Neural crest cell (in vitro differentiated cells): ENCODE measurements at places on chromosomes 11 and 22. TPM values are rescaled to one million over a fixed set of nuclear protein-coding genes. Genes with fewer than 3 reads are reported as not detected.

Gene USP2
- total RNA-seq: 3.4 and 3.7 TPM in 2 replicates

Gene PAX6
- total RNA-seq: 83.7 and 86.7 TPM in 2 replicates

Gene ESAM
- total RNA-seq: 0.96 and 1.1 TPM in 2 replicates

Gene EIF3L
- 725 and 748 TPM in 2 replicates for total RNA-seq

Gene TIMP3
- 20.7 and 21.6 TPM in 2 replicates for total RNA-seq
